ENCODE measurements at places on chromosomes 3 and 15. TPM values are rescaled to one million over a fixed set of nuclear protein-coding genes. Genes with fewer than 3 reads are reported as not detected.

The COL6A6 gene
- not detected for polyA plus RNA-seq

The CISH gene
- polyA plus RNA-seq, result 59.4 TPM

The EXOG gene
- 5.5 TPM for polyA plus RNA-seq

The PARP15 gene
- not detected for polyA plus RNA-seq

The MORC1 gene
- not detected for polyA plus RNA-seq

The SST gene
- not detected for polyA plus RNA-seq

The SELENOT gene
- 120 TPM for polyA plus RNA-seq

The CNTN6 gene
- polyA plus RNA-seq, result 0.11 TPM

The PLSCR2 gene
- not detected for polyA plus RNA-seq

The SIAH2 gene
- polyA plus RNA-seq, result 16.9 TPM

The ECE2 gene
- not detected for polyA plus RNA-seq

The MESP1 gene
- polyA plus RNA-seq, result 6.0 TPM

The ARRDC4 gene
- 20.9 TPM for polyA plus RNA-seq

The AHSG gene
- polyA plus RNA-seq, result 0.34 TPM

The C3orf20 gene
- polyA plus RNA-seq, result not detected

The ASB14 gene
- not detected for polyA plus RNA-seq

The FBXO40 gene
- polyA plus RNA-seq, result not detected

The MAGEL2 gene
- not detected for polyA plus RNA-seq
